Activated CD8-positive, alpha-beta memory T cell treated with anti-CD3 and anti-CD28 coated beads for 48 hours (primary cell): ENCODE measurements at places on chromosomes 2 and 18.

DNA sequence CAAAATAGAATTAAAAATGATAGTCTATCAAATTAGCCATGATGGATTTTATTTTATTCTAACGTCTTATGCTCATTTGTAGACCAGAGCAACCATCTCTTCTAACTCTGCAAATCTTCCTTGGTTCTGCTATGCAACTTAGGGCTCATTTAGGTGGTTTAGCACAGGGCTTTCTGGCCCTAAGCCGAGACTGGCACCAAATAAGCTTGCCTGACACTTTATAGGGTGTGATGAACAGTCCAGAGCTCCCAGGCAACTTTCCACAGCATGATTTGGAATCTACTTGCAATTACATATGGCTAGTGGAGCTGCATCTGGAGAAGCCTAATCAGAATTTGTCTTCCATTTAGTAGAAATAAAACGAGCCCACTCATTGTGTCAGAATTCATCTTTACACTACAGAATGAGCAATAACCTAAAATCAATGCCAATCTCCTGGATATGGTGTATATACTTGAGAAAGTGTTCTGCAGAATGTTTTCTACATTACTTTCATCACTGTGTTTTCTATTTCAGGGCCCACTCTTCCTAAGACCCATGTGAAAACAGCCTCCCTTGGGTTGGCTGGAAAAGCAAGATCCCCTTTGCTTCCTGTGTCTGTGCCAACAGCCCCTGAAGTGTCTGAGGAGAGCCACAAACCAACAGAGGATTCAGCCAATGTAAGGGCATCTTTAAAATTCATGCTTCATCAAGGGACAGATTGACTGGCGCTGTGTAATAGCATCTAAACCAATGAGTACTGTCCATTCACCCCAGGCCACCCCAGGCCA is 698.2 kb downstream of the MBD2 start:
- no peak for DNase-seq

- no peak for DNase-seq
Observed at GRCh38 chr18:73331212-73331772, 463.5 kb upstream of the NETO1 start.

GRCh38 chr2:40227210-40227609 is 224.7 kb downstream of the SLC8A1 start:
- no peak for DNase-seq

- no peak for DNase-seq
Observed at GRCh38 chr2:10222-10875, 36.0 kb downstream of the FAM110C start.

- no peak for DNase-seq
Observed at GRCh38 chr2:25587361-25587760, 86.0 kb downstream of the DTNB start.

DNA sequence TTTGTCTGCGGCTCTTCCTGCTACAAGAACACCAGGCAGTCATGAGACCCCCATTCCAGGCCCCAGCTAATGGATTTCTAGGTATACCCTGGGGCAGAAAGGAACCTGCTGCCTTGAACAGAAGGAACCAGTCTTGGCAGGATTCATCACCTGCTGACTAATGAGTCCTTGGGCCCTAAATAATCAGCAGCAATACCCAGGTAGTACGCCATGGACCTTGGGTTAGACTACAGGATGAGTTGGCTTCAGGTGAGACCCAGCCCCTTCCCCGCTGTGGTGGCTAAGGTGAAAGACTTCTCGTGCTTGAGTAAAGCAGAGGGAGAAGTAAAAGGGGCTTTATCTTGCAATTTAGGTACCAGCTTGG is 105.0 kb downstream of the SPIRE1 start:
- no peak for DNase-seq

GRCh38 chr18:77373730-77374445 is 124.2 kb downstream of the GALR1 start:
- no peak for DNase-seq

GRCh38 chr2:58620093-58620492 is 379.0 kb upstream of the FANCL start:
- no peak for DNase-seq

DNA sequence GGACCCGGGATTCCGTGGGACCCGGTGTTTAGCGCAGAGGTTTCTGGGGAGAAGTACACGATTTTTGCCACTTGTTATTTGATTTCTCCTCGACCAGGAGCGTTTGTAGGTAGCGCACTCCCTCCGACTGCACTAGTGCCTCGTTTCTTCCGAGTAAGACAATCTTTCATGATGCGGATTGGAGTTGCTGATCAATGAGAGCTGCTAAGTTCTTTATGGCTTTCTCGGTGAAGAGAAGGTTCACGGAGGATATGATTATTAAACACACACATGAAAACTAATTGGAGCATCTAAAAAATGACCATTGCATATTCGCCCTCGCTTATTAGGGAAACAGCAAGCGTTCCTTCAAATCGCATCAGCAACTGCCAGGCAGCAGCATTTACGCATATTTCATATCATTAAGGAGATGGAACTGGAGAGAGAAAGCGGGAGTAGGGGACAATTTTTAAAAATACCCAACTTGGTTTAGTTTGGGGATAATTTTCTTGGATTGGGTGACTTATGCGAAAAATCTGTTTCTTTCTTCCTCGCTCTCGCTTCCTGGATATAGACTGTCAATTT is 616 bp downstream of the EML6 start:
- DNase-seq: no peak

DNA sequence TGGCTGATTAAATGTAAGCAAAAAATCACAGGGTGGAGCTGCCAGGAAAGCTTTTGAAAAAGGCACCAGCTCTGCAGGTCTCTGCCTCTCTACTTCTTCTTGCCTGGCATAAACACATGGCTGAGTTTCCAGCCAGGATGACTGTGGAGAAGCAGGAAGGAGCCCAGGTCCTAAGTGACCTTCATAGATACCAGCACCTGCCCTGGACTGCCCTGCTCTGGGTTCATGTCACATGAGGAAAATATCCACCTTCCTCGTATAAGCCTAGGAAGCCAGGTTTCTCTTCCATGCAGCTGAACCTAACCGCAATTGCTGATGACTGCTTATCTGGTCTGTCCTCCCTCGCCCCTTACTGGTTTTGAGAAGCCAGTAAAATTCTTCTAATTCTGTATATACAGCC is 47.8 kb upstream of the CREB1 start:
- DNase-seq: no peak

- no peak for DNase-seq
Observed at GRCh38 chr2:207142461-207142860, 23.3 kb downstream of the KLF7 start.

- no peak for DNase-seq
Observed at GRCh38 chr2:145258903-145259579, 739.1 kb upstream of the ZEB2 start.

DNA sequence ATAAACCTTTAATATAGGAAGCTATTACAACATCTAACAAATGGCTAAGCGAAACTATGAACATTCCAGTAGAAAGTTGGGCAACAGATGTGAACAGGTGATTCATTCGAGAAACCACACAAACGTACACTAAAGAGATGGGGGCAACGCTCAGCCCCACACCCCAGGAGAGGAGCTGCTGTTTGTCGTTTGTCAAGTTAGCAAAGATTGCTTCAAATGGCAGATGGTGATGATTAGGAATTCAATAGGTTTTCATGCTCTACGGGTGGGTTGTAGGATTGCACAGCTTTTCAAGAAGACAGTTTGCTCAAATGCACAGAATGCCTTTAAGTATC is 154.7 kb upstream of the HDAC4 start:
- DNase-seq: no peak

- DNase-seq: no peak
Observed at GRCh38 chr2:38959466-38959865, 69.8 kb downstream of the ARHGEF33 start.

GRCh38 chr2:236980961-236981360 is 104.7 kb upstream of the COPS8 start:
- DNase-seq: no peak

GRCh38 chr2:170930131-170930990 is 1.3 kb downstream of the GORASP2 start:
- peak; percentile 17 for DNase-seq

DNA sequence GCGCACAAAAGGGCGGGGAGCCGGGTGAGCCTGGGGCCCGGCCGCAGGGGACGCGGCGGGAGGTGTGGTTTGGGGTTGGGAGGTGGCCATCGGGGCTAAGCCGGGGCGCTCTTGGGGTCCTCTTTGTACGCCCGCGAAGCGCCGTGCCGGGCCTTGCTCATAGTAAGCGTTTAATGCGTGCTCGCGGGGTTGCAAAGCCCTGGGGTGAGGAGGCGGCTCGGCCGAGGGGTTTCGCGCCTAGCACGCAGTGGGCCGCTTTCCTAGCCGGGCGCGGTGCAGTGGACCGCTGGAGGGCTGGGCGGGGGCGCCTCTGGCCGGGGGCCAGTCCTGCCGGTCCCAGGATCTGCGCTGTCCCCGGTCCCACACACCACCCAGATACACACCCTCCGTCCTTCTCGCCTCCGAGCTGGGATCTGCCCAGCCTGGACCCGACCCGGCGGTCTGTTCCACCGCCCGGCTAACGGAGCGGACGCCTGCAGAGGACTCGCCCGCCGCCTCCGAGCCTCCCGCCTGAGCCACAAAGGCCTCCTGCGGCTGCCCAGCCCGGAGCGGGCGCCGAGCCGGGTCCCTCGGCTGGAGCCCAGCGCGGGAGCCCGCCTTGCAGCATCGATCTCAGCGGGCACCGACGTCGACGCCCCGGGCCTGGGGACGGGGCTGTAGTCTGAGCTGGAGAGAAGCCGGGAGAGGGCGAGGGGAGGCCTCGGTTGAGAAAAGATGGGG is 564 bp downstream of the DPYSL5 start:
- DNase-seq: no peak

DNA sequence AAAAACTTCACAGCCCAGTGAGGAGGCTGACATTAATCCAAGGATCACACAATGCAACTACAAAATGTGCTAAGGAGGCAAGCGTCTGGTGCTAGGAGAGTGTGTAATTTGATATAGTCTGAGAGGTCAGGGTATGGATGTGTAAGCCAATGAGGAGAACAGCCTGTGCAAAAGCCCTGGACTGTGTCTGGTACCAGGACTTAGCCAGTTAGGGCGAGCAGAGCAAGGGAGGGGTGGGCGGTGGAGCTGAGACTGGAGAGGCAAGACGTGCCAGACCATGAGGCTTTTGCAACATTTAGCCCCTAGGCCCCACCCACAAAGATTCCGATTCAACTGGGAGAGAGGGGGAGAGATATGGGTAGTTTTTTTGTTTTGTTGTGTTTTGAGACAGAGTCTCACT is 33.5 kb upstream of the SPRED2 start:
- no peak for DNase-seq

GRCh38 chr2:99725820-99726219 is 236.0 kb upstream of the REV1 start:
- no peak for DNase-seq

DNA sequence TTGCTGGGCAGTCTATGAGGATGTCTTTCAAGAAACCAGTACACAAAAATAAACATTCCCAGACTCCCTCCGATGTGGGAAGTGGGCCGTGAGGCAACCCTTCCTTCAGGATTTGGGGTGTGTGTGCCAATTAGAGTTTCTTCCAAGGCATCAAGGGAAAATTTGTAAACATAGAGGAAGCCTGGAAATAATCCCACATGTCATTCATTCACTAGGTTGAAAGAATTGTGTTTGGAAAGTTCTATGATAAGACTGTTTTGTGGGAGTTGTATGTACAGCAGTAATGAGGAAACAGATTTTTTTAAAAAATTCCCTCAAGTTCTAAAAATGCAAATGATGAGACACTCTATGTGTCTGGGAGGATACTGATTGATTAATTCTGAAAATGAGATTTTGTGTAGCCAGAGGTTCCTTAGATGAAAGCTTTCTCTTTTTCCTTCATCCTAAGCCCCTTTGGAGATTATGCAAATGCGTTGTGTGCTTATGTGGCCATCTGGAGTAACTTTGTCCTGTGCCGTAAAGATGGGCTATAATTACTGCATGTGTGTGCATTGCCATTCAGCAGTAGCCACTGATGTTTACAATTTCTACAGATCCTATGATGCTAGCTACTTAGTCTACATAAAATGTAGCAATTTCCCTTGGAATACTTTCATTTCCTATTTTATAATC is 107.8 kb upstream of the TPO start:
- DNase-seq: no peak

GRCh38 chr18:56196495-56197225 is 441.7 kb downstream of the TXNL1 start:
- DNase-seq: no peak

DNA sequence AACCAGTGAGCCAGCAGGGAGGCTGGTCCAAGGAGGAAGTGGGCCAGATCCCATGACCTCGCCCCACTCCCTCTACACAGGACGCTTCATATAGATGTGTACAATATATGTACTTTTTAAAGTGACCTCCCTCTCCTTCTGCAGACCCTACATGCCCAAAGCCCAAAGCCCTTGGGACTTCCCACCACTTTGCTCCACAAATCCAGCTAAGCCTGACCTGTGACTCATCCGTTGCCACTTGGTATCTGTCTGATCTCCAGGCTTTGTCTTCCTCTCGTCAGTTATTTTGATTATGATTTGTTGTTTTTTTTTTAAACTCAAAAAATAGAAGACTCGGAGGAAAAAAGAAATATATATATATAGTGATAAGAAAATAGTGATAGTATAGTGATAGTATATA is 470.8 kb downstream of the KCNJ3 start:
- DNase-seq: no peak

GRCh38 chr2:55054106-55054875 is 4.0 kb upstream of the RTN4 start:
- no peak for DNase-seq

- no peak for DNase-seq
Observed at GRCh38 chr2:127673291-127674069, 1.9 kb downstream of the LIMS2 start.

GRCh38 chr2:237042101-237042500 is 43.6 kb upstream of the COPS8 start:
- no peak for DNase-seq

DNA sequence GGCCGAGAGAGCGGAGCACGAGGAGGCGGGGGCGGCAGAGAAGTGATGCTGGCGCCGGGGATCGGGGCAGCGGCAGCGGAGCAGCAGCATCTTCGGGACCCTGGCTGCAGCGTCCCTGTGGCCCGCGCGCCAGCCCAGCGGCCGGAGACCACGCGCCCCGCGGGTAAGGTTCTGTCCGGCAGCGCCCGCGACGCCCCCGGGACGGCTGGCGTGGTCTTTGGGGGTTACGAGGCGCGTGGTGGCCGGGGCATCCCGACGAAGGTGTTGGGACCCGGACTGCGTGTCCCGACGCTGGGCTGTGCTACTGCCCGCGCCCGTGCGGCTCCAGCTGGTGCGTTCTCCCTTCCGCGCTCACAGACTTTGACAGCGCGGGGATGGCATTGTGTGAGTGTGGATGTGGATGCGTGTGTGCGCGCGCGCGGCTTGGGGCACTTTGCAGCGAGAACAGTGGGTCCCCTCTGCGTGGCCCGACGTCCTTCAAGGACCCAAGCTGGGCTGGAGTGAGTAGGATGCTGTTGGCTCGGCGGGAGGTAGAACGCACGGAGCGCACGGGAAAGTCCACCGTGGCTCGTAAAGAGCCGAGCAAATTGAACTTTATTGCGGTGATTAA is 405.0 kb downstream of the XIRP2 start:
- DNase-seq: no peak

GRCh38 chr2:177328056-177328455 is 63.5 kb upstream of the NFE2L2 start:
- DNase-seq: no peak
